ENCODE measurements at places on chromosomes 7 and 10.

DNA sequence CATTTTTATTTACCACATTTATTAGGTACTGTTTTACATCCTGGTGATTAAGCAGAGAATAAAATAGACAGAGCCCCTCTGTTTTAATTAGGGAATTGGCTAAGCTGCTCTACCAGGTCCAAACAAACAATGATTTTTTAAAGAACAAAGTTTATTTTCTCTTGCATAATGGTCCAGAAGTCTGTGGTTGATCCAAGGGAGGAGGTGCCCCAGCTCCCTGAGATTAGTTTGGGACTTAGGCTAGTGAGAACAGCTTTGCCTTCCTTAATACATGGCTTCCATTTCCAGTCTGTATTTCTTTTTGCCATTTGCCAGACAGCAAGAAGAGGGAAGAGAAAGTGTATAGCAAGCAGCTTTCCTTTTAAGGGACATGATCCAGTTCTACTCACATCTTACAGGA is 2.9 kb upstream of the MIOS start:
- DNase-seq = no peak

GRCh38 chr10:80411267-80411668 is 2.9 kb downstream of the PRXL2A start:
- no peak for DNase-seq

DNA sequence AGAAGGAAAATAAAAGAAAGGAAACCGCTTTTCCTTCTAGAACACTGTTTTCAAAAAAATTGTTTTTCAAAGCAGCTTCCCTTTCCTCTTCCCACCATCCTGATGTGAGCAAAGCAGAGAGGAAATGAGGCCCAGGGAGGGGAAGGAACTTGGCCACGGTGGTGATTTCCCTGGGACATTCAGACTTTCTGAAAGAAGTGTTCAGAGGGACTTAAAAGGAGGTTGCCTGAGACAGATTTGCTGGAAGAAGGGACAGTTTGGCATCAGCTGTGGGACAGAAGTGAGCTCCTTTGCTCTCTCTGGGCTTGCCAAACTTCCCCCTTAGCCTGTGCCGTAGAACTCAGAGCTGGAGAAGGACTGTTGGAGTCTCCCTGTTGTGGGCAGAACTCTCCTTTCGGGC is 30.3 kb downstream of the ADCYAP1R1 start:
- no peak for DNase-seq

GRCh38 chr10:15067154-15067553 is 21.4 kb downstream of the ACBD7 start:
- DNase-seq = no peak

- DNase-seq = no peak
Observed at GRCh38 chr7:50939021-50939420, 156.3 kb upstream of the GRB10 start.

Data from natural killer cell treated with Interleukin-12 subunit alpha and Interleukin-12 subunit beta and Interleukin-15 and Interleukin-18, amount 100 ng/mL, for 72 hours (primary cell).